ENCODE measurements at places on chromosomes 7 and 10.

GRCh38 chr7:90988996-90989765 lies 275.1 kb upstream of the FZD1 start:
- DNase-seq, result no peak

DNA sequence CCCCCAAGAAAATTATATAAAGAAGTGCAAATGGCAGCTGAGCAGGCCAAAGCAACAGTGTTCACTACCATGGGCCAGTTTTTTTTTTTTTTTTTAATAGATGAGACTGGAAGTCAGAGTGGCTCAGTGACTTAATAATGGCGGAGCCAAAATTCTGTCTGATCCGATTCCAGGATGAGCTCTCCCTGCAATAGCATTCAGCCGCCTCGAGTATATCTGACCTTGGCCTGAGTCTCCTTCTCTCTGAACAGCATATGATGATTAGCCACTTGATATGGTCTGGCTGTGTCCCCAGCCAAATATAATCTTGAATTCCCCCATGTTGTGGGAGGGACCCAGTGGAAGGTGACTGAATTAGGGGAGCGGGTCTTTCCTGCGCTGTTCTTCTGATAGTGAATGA lies 76.7 kb upstream of the PRLHR start:
- no peak for DNase-seq

- DNase-seq, result no peak
These were observed 3.8 kb downstream of the TMEM184A start for GRCh38 chr7:1552200-1552599.

DNA sequence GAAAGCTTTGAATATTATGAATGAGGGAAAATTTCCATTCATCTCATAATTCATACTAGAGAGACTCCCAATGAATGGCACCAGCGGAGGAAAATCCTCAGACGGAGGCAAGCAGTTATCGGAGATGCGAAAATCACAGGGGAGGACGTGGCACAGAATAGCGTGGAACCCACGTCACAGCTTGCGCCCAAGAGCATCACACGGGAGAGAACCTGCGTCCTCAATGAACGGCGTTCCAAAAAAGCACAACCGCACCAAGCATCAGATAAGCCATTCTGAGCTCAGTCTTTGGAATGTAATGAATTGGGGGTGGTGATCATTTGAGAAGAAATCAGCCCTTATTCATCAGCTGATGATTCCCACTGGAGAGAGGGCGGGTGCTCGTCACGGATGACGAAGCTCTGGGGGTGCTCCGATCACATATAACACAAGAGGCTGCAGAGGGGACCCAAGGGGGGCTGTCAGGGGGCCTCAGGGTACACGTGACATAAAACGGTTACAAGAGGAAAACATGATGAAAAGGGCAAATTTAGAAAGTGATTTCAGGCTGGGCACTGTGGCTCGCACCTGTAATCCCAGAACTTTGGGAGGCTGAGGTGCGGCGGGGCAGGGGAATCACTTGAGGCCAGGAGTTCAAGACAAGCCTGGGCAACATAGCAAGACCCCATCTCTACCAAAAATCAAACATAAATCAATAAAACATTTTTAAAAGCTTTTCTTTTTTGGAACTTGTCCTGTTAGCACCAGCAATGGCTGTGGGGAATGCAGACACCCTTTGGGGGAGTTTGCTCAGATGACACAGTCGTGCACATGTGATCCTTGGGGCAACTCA lies 33.8 kb upstream of the FIS1 start:
- DNase-seq, result no peak

- no peak for DNase-seq
These were observed 137.7 kb downstream of the PRPF18 start for GRCh38 chr10:13724484-13724883.

- peak; percentile 46 for DNase-seq
These were observed 293.3 kb upstream of the KLF14 start for GRCh38 chr7:131027287-131027773.

DNA sequence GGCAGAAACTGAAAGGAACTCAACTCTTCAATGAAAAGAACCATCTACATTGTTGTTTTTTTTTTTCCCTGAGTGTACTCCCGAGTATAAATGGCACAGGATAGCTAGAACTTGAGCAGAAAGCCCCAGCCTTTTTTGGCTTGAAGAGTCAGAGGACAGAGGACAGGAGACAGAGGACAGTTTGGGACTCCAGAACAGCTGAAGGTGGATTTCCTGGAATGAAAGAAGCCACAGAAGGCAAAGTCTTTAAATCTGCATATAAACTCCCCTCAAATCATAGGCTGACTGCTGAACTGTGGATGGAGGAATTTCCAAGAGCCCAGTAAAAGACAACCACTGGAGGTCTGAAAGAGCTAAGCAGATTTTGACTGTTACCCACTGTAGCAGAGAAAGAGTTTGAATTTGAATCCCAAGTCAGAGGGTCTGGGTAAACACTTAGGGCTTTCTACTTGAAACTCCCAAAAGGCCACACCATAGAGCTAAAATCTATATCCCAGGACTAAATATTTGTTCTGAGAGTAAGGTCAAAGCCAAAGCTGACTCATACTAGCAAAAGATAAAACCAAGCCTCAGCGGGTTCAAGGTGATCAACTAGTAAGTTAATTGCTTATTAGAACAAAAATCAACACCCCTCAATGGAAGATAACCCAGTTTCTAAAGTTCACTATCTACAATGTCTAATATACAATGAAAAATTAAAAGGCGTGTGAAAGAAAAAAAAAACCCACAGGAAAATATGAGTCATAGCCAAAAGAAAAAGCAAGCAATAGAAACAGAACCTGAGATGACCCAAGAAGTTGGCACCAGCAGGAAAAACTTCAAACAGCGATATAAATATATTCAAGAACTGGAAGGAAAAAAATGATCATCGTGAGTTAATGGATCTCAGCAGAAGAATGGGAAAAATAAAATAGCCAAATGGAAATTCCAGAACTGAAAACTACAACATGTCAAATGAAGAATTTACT lies 1.8 kb upstream of the OPN1SW start:
- no peak for DNase-seq

- no peak for DNase-seq
These were observed 257.9 kb downstream of the PRPF18 start for GRCh38 chr10:13844651-13845050.

DNA sequence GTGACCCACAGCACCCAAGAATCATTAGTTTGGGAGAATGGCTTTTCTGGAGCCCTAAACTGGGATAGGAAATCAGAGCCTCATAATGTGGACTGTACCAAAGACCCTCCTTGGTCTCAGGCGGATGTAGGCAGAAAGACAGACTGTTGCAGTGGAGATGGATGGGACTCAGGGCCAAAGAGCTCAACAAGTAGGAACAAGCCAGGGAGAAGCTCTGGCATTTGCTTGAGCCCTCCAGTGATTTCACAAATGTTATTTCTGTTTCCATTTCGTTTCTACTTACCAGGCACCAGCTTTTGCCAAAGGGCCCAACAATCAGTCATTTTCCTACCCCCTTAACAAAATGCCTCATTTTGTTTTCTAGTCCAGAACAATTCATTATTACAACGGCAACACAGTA lies 762.7 kb downstream of the KCNMA1 start:
- no peak for DNase-seq

GRCh38 chr10:19840776-19841175 lies 24.5 kb downstream of the PLXDC2 start:
- DNase-seq, result no peak

- DNase-seq, result no peak
These were observed 20.0 kb downstream of the RBM17 start for GRCh38 chr10:6108631-6109443.

DNA sequence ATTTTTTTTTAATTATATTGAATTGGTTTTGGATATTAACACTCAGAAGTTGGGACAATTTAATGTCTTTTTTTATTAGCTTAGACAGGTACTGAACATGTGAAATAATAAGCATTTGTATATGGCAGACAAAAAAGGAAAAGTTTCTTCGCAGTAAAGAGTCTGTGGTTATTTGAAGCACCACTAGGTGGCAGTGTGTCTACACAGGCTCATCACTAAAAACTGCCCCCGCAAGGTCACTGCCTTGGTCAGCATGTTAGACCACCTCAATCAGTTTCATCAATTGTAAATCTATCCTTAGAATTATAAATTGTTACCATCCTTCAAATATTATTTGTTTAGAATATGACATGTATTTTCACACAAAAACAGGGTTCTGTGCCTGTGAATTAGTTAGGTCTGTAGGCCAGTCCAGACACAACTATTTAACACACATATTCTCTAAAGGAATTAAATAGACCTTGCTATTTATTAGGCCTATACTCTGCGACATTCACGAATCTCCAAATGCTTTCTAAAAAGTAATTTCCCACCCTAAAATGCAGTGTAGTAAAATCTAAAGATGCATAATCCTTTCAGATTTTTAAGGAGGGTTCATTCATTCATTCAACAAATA lies 17.0 kb downstream of the PNLIPRP3 start:
- no peak for DNase-seq

- DNase-seq, result no peak
These were observed 180.0 kb downstream of the GRID1 start for GRCh38 chr10:86186633-86187032.

DNA sequence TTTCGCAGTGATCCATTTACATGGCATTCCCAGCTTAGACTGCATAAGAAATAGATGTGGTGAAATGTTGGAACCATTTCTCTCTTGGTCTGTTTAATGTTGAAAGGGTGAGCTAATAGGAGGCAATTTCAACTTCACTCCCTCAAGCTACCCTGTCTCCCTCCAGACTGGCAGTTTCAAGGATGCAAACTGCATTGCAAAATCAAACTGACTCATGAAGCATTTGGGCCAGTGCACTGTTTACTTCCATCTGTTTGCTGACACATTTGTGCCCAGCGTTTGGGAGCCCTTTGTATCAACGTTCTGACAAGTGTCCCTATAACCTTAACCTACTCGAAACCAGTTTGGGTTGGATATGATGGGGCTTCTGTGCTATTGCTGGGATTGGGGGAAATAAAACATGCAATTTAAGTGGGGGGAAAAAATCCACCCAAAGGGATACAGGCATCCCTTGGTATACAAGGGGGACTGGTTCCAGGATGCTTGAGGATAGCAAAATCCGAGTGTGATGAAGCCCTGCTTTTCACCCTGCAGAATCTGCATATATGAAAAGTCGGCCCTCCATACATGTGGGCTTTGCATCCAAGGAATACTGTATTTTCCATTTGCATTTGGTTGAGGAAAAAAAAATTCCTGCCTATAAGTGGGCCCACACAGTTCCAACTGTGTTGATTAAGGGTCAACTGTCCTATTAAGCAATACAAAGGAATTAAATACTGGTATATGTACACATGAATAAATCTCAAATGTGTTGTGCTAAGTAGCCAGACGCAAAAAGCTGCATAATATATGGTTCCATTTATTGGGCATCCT lies 15.6 kb downstream of the RHEB start:
- no peak for DNase-seq

GRCh38 chr10:21552638-21553037 lies 18.6 kb downstream of the MLLT10 start:
- no peak for DNase-seq

GRCh38 chr7:130485734-130486113 lies 6.2 kb upstream of the MEST start:
- DNase-seq, result no peak
